Left renal cortex interstitium (tissue), 4 donors: ENCODE measurements at places on chromosomes 1 and 21. TPM values are rescaled to one million over a fixed set of nuclear protein-coding genes. Genes with fewer than 3 reads are reported as not detected.

The IKBKE gene
- polyA plus RNA-seq, result 4.9 TPM

The LRRN2 gene
- polyA plus RNA-seq, result 11.3 TPM

The DMRTA2 gene
- not detected for polyA plus RNA-seq

The CLDN19 gene
- 88.3 TPM for polyA plus RNA-seq

The S100A7A gene
- polyA plus RNA-seq, result not detected

The GPR161 gene
- polyA plus RNA-seq, result 19.1 TPM

The AADACL4 gene
- polyA plus RNA-seq, result 1.9 TPM

The ECM1 gene
- 12.4 TPM for polyA plus RNA-seq

DNA sequence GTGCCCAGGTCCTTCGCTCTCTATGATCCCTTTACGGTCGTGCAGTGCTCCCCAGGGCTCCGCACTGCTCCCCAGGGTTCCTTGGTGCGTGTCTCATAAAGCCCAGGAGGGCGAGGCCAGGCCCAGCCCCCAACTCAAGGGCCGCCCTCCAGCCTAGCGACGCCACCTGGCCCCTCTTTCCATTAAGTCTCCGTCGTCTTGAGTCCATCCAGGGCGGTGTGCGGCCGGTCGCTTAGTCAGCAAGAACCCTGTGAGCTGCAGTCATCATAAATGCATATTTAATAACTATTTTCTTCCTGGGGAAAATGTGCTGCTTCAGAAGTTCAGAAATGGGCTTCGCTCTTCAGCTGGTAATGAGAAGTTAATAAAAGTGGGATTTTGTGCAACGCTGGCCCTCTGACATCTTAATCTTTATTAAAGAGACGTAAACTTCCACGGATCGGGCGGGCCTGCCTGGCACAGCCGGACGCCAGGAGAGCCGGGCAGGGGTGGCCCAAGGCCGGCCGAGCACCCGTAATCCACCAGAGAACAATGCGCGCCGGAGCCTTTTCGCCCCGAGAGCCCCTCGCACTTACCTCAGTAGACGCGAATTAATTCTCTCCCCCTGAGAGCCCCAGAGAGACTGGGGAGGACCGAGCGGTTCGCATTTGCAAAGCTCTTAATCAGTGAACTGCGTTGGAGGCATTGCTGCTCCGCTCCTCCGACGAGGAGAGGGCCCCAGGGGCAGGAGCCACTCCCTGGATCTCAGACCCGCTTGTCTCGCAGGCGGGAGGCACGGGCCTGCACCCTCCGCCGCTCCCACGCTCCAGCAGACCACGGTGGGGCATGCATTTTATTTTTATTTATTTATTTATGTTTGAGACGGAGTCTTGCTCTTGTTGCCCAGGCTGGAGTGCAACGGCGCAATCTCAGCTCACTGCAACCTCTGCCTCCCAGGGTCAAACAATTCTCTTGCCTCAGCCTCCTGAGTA is 188.3 kb upstream of the ARHGEF16 start:
- no peak for DNase-seq

DNA sequence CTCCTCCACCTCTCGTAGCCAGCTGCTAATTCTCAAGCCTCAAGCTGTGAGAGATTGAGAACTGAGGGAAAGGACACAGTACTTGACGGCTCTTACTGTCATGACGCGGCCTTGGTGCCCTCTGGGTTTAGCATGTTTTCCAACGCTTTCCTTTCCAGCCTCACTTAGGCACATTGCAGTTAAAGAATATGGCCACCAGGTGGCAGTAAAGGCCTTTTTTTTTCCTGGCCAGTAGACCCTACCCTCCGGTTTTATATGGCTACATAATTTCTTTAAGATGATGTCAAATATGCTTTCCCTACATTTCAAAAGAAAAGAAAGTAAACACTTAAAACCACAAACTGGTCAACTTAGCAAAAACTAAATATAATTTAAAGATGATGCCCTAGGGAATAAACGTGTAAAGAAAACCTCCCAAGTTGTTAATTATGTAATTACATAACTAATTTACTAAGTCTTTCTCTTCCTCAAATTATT is 56.8 kb upstream of the PRDX6 start:
- peak; percentile 73 for DNase-seq

DNA sequence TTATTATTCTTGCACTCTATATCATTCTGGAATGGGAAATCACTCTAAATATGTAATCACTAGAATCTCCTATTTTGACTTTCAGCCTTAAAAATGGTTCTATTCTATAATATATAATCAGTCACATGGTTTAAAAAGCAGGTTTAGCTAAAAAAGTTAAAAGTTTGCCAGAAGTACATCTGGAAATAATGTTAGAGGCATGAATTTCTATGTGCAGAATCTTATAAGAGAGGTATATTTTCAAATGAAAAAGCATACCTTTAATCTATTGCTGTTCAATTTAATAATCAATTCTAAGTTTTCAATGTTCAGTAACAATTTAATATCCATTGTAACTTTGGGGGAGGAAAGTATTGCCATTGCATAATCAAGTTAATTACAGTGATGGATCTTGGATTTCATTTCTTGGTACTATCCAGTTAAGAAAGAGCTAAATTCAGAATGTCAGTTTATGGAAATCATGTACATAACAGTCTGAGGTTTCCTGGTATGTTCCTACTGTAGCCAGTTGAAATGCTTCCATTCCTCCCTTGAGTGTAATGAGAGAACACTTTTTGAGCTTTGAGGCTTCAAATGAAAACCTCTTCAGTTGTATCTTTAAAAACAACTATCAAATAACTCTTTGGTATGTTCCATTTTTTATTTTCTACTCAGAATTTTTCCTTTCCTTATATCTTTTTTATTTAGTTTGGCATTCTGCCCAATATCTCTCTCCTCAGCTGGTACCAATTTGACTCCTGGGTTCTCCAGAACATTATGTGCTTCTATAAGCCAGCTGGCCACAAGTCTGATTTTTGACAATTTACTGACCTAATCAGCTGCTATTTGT is 175.7 kb upstream of the COL11A1 start:
- DNase-seq, result no peak

DNA sequence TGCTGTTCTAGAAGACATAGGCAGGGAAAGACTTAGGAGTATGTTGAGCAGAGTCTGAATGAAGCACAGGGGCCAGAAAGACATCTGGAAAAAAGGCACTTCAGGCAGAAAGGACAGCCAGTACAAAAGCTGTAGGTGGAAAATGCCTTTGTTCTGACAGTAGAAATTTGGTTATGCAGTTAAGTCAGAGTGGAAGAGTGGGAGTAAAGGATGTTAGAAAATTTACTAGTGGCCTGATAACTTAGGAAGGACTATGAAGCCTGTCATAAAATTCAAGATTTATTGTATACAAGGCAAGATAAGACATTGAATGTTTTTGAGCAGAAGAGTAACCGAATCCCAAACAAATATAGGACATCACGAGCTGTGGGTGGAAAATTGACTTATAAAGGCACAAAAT is 987.9 kb downstream of the PLA2G4A start:
- no peak for DNase-seq

- DNase-seq, result no peak
Observed at GRCh38 chr1:233869680-233870079, 34.8 kb upstream of the SLC35F3 start.

GRCh38 chr21:34821717-34822116 is 152.9 kb downstream of the CLIC6 start:
- DNase-seq, result no peak

DNA sequence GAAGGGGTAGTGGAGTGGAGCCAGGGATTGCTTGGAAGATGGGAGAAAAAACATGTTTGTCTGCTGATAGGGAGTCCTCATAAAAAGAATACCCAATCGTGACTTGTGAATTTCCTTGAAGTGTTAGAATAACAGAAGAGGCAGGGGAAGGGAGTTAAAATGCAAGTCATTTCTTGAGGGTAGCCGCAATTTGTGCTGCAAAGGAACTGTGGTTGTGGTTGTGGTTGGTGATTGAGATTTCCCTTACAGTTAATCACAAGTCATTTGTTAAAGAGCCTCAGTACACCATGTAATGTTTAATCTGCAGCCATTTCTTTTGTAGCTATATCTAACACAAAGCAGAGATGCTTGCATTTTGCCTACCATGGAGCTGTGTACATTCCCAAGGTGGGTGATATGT is 38.5 kb upstream of the EGLN1 start:
- DNase-seq, result no peak

DNA sequence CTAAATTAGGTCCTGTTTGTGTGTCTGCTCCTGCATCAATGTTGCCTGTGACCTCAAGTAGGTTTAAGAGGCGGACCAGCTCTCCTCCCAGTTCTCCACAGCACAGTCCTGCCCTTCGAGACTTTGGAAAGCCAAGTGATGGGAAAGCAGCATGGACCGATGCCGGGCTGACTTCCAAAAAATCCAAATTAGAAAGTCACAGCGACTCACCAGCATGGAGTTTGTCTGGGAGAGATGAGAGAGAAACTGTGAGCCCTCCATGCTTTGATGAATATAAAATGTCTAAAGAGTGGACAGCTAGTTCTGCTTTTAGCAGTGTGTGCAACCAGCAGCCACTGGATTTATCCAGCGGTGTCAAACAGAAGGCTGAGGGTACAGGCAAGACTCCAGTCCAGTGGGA is 79.9 kb downstream of the PRDM2 start:
- DNase-seq, result no peak

DNA sequence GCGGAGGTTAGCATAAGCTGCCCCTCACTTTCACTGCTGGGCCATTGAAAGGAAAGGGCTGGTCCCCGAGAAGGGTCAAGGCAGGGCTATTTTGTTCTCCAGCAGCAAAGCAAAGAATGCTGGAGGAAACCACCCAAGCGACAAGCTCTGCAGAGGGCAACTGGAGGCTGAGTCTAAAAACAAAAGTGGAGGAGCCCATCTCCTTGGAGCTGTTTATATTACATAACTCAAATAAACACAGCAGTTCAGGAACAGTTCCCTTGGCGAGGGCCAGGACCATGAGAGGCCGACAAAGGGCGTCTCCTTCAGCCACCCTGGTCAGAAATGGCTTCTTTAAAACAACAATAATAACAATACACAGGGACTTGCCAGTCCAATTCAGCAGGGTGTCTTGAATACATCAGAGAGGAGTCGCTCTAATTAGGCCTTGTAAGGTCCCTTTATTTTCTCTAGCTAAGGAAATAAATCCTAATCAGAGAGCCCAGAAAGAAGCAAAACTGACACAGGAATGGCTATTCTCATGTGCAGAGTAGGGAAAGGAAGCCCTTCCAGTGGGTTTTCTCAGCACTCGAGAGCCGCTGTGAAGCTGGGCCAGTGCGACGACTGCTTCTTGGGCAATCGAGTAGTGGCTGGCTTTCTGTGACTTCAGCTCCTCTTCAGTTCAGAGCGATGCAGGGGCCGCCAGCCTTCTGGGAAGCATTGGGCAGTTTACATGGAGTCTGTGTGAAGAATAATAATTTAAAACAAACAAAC is 57.0 kb upstream of the TARBP1 start:
- no peak for DNase-seq

GRCh38 chr1:204104331-204105130 is 31.6 kb downstream of the SOX13 start:
- DNase-seq, result no peak

GRCh38 chr1:65493802-65494201 is 73.3 kb downstream of the LEPR start:
- no peak for DNase-seq

- no peak for DNase-seq
Observed at GRCh38 chr21:45280178-45280821, 7.4 kb downstream of the POFUT2 start.

GRCh38 chr21:19603011-19603593 is 1199.5 kb upstream of the TMPRSS15 start:
- no peak for DNase-seq

GRCh38 chr1:241816008-241816407 is 32.0 kb upstream of the EXO1 start:
- DNase-seq, result no peak

- no peak for DNase-seq
Observed at GRCh38 chr1:8462371-8462892, 144.5 kb downstream of the SLC45A1 start.

- no peak for DNase-seq
Observed at GRCh38 chr1:226601456-226601855, 52.9 kb downstream of the STUM start.

- DNase-seq, result no peak
Observed at GRCh38 chr1:167166690-167167075, 54.0 kb upstream of the POU2F1 start.

DNA sequence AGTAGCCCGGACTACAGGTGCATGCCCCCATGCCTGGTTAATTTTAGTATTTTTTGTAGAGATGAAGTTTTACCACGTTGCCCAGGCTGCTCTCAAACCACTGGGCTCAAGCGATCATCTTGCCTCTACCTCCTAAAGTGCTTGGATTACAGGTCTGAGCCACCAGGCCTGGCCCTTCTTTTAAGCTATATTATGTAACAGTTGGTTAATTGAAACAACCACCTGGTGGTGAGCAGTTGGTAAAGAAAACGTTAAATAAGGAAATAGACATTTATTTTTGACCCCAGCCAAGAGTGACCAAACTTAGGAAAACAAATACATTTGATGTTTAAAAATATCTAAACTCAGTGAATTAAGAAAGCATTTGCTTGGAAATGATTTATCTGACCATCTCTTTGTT is 12.1 kb upstream of the PDC start:
- DNase-seq, result no peak

DNA sequence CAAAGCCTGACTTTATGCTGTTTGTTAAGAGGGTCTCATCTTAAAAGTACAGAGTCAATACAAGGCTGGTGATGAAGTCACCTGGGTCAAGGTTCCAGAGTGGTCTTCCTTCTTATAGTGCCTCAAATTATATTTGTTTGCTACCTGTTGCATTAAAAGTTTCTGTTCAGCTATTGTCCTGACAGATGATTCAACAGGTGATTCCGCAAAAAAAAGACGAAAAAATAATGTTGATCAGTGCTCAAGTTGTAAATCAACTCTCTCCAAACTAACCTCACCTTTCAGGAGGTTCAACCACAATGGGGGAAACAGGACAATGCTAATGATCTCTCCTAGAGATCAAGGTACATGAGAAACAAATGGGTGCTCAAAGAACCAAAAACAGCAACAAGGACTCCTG is 35.7 kb downstream of the HSF2BP start:
- DNase-seq, result no peak

GRCh38 chr1:167345386-167345733 is 124.7 kb downstream of the POU2F1 start:
- no peak for DNase-seq

- no peak for DNase-seq
Observed at GRCh38 chr1:219483530-219483929, 129.4 kb downstream of the ZC3H11B start.

DNA sequence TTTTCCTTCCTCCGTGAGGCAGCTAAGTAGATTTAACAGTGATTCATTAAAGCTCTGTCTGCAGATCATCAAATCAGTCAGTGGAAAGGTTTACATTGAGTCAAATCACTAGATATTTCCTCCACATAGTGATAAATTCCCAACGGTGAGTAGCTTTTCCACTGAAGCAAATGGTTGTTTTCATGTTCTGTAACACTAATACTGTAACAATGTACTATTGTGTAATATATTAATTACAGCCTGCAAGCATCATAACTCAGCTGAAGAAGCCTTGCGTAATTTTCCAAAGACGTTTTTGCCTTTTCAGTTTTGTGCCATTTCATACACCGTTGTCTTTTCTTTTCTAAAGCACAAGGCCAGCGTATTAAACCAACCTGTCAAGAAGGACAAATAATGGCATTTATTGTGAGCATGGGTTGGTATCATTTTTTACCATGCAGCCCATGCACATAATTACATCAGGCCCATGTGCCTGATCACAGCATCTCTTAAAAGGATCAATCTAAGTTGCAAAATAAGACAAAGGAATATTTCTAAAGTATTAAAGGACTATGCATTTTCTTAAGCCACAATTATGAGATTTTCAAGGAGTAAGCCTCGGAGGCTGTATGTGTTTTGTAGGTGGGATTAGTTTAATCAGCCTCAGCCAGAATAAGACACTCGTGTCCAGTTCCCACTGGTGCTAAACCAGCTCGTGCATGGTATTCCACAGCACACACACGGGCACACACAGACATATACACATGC is 16.7 kb upstream of the PDE9A start:
- no peak for DNase-seq
